ENCODE measurements at places on chromosomes 6 and 20.

DNA sequence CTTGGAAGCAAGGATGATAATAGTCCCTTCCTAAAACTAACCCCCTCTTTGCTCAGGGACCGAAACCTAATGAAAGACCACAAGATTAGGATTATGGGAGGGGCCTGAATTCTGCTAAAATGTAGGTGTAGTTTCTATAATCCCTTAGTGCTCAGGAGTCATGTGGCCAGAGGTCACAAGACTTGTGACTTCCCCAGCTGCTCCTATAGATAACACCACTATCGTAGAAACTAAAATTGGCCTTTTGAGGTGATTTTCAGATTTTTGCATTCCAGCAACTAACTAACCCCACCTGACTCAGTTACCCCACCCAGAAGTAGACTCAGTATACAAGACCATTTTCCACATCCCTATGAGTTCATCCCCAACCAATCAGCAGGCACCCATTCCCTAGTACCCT is 42.1 kb downstream of the MDN1 start:
- DNase-seq, result no peak

- no peak for DNase-seq
Measured at GRCh38 chr20:57756921-57757320, 47.1 kb upstream of the PMEPA1 start.

DNA sequence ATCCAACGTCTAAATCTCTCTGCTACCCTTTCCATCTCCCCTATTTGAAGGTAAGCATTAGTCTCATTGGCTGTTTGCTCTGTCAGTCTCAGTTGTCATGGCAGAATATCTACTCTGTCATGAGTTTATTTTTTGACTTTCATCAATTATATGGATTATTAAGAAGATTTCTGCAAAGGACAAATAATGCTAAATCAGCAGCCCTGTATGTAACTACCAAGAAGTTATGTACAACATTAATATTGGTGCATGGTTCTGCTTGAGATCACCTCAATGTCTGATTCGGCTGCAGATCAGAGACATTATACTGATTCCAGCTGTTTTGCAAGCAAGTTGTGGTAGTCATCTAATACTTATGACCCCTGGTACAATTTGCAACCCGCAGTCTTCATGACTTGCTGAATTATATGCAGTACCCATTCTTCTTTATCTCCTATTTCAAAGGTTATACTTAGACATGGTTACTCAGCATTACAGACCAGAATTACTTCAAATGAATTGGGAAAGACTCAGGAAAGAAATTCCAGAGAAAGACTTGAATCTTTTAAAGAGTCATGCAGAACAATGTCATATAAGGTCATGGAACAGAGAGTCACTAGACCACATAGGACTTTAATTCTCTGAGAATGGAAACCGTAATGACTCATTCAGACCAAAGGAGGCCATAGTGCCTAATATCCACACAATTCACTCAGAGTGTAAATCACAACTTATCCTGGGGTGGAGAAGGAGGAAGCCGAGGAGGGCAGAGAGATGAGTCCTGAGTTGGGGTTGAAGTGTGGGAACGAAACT is 201.4 kb downstream of the IBTK start:
- no peak for DNase-seq

DNA sequence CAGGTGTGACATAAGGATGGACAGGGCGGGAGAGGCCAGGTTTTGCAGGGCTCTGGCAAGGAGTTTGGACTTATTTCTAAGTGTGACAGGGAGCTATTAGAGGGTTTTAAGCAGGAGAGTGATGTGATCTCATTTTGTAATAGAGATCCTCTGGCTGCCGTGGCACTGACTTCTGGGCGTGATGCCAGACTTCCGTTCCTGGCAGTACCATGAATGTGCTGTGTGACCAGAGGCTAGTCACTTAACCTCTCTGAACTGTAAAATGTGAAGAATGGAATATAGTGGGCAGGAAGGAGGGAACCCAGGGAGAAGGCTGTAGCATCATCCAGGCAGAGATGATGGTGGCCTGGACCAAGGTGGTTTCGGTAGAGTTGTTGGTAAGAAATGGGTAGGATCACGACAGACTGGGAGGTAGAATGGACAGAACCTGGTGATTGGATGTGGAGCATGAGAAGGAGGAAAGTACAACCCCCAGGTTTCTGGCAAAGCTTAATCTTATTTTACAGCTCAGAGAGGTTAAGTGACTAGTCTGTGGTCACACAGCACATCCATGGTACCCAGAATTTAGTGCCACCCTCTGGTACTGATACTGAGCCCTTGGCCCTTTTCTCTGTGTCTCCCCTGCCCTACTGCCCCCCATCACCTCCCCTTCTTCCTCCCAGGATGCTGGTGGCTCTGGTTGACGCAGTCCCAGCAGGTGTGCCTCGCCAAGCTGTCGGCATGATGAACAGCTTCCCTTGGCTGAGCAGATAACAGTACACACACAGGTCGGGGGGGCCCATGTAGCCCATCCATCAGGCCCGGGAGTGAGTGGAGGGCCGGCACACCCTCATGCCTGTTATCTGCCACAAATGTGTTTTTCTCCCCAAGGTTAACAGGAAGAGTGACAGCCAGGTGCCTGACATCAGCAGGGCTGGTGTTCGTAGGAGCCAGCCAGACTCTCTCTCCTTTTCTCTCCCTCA is 52.9 kb upstream of the CTNNBL1 start:
- no peak for DNase-seq

- no peak for DNase-seq
Measured at GRCh38 chr6:134318236-134318973, 493 bp upstream of the SGK1 start.

Measured in GDM1 (cell line).